ENCODE measurements at places on chromosomes 7 and 10. TPM values are rescaled to one million over a fixed set of nuclear protein-coding genes. Genes with fewer than 3 reads are reported as not detected.

The SYNPO2L gene
- not detected for total RNA-seq

DNA sequence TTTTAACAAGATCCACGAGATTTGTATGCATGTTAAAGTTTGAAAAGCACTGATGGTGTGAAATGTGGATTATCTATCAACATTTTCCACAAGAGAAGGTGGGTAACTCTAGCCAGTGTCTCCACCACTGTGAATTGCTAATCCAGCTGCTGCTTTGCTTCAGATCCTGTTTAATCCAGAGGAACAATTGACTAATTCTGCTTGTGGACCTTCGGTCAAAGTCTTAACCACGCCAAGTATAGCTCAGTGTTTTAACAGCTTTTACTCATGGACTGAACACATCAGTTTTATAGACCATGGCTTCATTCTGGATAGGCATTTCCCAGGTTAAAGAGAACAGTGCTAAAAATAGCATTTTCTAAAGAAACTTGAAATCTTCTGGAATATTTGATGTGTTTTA lies 23.5 kb downstream of the ADK start:
- DNase-seq = no peak

DNA sequence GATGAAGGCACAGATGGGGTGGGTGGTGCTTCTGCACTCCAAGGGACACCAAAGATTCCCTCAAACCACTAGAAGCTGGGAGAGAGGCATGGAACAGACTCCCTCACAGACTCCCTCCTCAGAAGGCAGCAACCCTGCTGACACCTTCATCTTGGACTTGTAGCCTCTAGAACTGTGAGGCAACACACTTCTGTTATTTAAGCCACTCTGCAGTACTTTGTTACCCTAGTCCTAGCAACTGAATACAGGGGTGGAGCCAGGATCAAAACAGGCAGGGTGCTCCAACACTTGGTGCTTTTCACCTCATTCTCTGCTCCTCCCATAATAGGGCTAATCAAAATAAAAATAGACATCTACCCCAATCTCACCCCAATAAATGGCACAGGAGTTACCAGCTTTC lies 2.3 kb upstream of the GSTO1 start:
- DNase-seq = no peak

The ATRNL1 gene
- 1.1 TPM for total RNA-seq

The NCF1 gene
- not detected for total RNA-seq

DNA sequence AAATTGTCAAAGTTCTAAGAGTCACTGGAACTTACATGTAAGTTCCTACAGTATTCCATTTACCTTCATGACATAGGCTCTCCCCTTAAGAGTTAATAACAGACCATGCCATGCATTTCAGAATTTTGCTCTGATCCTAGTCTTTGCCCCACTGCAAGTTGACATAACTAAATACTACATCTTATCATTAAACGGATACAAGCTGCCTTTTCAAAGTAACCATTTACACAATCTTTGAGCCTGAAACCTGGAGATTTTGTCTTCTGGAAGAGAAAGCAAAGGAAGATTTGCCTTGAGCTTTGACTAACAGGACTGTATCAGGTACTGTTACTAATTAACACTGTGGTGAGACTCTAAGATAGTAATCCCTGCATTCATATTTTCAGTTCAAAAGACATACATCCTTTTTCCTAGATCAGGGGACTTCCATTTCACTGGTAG lies 9.3 kb upstream of the AKR1D1 start:
- DNase-seq = no peak

The EN2 gene
- not detected for total RNA-seq

The STEAP1 gene
- 1.7 TPM for total RNA-seq

DNA sequence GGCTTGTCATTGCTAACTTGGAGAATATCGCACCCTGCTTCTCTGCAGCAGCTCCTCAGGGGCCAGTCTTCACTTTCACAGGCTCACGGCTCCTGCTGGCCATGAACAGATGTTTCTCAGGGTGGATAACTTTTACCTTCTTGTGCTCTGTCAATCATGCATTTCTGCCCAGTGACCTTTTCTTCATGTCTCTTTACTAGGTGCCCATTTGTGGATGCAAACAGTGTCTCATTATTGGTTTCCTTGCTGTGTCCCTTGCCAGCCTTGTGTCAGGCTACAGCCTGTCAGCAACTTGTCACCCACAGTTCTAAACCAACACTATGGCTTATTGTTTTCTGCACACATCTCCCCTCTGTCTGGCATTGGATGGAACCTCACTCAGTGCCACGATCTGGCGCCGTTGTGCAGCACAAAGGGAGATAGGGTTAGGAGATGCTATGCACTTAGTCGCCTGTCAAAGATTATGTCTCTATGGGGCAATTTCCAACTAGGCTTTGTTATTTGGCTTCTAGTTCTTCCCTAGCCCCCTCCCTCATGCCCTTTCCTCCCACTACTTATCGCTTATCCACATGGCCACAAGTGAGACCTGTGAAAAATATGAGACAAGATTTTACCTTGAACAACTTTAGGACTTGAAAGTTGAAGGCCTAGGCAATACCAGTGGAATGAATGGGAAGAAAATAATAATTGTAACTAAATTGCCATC lies 45.7 kb upstream of the NXPH1 start:
- no peak for DNase-seq

- DNase-seq = no peak
These were observed 3.6 kb downstream of the PWWP2B start for GRCh38 chr10:132400547-132401151.

The SFXN3 gene
- total RNA-seq = 296 TPM

DNA sequence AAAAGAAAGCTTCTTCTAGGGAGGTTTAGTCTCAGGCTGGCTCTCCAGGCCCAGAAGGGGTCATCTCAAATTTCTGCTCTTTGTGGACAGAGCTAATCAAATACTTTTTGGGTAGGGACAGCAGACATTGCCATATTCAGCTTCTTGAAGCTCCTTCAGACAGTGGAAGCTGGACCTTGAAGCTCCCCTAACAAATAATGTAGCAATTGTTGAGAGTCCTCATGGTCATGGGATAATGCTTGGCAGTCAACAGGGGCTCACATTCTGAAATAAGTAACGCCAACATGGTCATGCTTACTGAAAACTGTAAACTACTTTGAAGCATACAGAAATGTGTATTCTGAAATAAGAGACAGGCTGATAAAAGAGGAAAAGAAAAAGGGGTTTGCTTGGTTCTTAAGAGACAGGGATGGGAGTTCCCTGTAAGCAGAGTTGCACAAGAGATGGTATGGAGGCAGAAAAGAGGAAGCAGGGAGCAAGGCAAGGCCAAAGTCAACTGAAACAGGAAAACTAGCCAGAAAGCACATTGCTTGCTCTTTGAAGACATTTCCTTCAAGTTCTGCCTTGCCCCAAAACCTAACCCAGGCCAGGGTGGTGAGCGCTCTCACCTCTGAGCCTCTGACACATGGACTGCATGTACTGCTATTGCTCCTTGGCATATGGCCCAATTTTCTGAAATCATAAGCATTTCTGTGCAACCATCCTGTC lies 53.1 kb upstream of the KMT2E start:
- DNase-seq = no peak

GRCh38 chr10:77027576-77027975 lies 610.0 kb downstream of the KCNMA1 start:
- DNase-seq = no peak

The TPK1 gene
- total RNA-seq = 1.4 TPM

DNA sequence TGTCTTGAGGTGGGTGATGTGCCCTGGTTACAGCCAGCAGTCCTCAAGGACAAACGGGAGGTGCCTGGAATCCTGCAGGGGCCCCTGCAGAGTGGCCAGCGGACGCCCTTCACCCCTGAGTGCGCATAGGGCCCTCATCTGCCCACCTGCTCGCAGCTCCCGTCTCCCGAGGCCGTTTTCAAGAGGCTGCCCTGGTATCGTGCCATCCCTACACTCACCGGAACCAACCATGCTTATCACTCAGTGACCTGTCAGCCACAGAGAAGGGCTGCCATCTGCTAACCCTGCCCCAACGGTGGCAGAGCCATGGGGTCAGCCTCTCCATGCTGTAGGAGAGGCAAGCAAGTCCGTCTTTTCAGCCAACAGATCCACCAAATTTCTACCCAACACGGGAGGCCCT lies 122.0 kb downstream of the FAM53B start:
- DNase-seq = no peak

DNA sequence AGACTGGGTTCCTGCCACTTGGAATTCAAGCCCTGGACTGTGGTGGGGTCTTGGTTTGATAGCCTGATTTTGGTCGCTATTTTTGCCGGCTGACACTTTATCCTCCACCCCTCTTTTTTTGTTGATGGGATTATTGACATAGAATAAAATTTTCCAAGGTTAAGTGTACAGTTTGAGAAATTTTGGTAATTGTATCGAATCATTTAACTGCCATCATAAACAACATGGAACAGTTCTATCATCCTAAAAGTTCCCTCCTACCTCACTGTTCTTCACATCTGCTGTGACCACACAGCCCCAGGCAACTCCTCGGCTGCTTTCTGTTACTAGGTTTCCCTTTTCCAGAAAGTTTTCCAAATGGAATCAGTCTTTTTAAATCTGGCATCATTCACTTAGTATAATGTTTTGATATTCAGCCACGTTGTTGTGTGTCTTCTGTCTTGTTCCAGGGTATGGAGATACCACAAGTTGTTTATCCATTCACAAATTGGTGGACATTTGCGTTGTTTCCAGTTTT lies 50.6 kb upstream of the STEAP1B start:
- no peak for DNase-seq

DNA sequence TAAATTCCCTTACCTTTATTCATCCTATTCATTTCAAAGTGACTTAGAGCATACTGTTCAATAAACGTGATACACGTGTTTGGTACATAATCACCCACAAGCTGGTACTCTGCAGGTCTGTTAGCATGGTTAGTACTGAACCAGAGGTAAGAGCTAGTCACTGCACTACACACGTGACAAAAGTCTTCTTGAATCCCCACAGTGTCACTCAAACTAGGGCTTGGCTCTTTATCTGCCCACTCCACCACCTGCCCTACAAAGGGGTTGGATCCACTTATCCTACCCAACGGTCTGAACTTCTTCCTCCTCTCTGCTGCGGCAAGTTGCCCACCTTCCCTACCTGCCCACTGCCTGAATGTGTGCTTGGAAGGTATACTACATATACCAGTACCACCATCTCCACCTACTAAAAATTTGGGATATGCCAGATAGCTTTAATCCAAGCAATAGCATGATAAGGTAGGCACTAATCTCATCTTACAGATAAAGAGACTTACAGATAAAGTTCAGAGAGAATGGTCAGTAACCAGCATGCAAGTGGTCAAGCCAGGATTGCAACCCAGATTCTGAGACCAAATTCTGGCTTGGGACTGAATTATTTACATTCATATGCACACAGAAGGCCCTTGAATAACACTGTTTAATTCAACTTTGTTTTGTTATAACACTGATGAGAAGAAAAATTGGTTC lies 92.2 kb downstream of the SGMS1 start:
- DNase-seq = no peak

The ABLIM1 gene
- total RNA-seq = 278 TPM
